Left lobe of liver (tissue), 2 donors: ENCODE measurements at places on chromosomes 7 and 10. TPM values are rescaled to one million over a fixed set of nuclear protein-coding genes. Genes with fewer than 3 reads are reported as not detected.

GRCh38 chr10:112666094-112666493, 219.1 kb downstream of the VTI1A start:
- no peak for DNase-seq

GRCh38 chr7:105141068-105141467, 127.1 kb downstream of the KMT2E start:
- DNase-seq: no peak

DNA sequence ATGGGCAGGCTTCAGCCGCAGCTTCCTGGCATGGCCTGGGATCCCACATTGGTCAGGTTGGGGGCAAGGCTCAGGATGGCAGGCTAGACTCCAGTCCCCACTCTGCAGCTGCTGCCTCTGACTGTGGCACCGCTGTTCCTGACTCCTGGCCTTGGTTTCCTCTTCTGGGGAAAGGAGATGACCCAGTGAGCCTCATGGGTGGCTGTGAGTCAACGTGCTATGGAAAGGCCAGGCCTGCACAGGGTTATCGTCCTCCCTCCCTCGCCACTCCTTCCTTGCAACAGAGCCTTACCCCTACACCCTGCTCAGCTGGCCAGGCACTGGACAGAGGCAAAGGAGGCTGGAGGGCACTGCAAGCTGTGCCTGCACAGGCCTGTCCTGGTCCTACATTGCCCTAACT, 36.1 kb upstream of the CHST15 start:
- DNase-seq: no peak

DNA sequence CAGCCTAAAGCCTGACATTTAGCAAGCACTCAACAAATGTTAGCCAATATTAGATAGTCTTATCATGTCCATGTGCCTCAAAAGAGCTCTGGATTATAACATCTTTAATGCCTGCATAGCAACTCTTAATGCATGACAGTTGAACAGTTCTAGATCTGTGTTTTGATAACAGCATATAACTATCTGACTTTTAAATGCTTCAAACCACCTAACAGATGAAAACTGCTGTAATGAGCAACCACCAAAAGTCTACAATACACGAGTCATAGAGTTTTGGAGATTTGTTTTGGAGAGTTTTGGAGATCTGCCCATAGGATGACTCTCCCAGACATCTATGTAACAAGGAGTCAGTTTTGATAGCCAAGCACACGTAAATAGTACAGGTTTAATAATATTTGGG, 227.3 kb downstream of the TWIST1 start:
- no peak for DNase-seq

- no peak for DNase-seq
These were observed 63.7 kb upstream of the CREB5 start for GRCh38 chr7:28348636-28349035.

DNA sequence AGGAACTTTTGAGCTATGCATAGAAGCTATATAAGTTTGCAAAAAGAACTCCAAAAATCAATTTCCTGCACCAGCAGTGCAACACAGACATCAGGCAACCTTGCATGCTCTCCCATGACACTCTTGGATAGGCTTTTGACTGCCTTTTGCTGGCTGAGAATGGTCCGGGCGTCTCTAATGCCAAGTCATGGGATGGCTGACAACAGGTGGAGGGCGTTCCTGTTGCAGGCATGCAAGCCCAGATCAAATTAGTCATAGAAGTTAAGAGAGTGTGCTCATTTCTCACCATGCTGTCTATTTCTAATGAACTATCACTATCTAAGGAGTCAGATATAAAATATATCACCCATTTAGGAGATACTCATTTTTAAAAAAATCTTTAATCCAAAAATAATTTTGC, 8.4 kb downstream of the PLCE1 start:
- DNase-seq: no peak

DNA sequence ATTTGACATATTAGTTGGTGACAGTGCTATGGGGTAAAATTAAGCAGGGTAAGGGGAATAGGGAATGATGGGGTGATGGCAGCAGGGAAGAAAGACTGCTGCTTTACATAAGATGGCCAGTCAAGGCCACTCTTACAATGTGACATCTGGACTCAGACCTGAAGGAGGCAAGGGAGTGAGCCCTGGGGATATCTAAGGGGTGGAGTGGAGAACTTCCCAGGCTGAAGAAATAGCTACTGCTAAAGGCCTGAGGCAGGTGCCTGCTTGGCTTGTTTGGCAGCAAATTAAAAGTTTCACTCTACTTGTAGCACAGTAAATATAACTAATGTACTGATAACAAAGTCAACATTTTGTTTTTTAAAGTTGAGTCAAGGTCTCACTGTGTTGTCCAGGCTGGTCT, 93.5 kb downstream of the IDE start:
- no peak for DNase-seq

GRCh38 chr10:2121929-2122328, 384.6 kb upstream of the ADARB2 start:
- DNase-seq: no peak

DNA sequence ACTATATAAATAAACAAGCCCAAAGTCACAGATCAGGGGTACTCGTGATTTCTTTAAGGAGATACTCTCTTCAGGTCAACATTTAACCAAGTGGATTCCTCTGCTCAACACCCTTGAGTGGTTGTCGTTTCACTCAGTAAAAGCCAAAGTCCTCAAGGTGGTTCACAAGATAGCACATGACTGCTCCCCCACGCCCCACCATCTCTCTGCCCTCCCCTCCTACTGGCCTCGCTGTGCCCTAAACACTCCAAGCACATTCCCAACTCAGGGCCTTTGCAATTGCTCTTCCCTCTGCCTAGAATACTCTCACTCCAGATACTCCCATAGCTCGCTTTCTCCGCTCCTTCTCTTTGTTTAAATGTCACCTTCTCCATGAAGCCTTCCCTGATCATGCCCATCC, 72.1 kb upstream of the FHIP2A start:
- no peak for DNase-seq

GRCh38 chr7:24720283-24720682, 37.0 kb downstream of the GSDME start:
- DNase-seq: peak; percentile 5

DNA sequence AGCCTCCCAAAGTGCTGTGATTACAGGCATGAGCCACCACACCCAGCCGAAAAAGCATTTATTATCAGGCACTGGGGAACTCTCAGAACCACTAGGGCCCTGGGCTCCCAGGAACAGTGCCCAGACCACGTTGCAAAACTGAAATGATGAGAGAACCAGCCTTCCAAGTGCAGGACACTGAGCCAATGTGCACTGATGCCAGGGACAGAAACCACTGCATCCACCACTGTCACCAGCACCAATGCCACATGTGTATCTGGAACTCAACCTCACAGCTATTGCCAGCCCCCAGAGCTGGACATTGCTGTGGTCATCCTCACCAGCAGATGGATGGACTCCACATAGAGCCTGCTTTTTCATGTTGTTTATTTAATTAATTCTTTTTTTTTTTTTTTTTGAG, 28.2 kb upstream of the TPST1 start:
- DNase-seq: peak; percentile 88

- no peak for DNase-seq
These were observed 170.2 kb upstream of the HABP2 start for GRCh38 chr10:113382691-113383090.

DNA sequence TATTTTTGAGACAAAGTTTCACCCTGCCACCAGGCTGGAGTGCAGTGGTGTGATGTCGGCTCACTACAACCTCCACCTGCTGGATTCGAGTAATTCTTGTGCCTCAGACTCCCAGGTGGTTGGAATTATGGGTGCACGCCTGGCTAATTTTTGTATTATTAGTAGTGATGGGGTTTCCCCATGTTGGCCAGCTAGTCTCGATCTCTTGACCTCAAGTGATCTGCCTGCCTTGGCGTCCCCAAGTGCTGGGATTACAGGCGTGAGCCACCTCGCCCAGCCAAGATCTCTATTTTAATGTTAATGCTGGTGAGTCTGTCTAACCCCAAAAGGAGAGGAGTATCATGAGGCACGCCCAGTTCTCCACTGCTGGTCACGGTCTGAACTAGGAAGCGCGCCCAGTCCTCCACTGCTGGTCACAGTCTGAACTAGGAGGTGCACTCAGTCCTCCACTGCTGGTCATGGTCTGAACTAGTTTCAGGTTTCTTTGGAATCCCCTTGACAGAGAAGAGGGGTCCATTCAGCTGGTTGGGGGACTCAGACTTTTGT, 5.6 kb upstream of the LRRC27 start:
- no peak for DNase-seq

- no peak for DNase-seq
These were observed 211.4 kb downstream of the WDR37 start for GRCh38 chr10:1267568-1267967.

DNA sequence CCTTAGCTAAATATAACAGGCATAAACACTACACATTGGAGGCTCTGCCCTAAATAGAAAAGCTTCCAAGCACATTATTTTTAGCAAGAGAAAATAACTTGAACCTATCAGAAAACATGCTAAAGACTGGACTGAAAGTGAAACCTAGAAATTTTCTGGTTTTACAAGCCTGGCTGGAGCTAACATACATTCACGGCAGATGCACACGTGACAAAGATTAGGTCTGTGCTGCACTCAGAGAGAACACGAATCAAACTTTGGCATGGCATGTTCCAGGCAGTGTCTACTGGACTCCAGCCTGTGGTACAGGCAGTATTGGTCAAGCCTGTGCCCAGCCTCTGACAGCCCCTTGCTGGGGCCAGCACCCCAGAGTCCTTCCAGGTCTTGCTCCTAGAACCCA, 94.1 kb upstream of the PCBD1 start:
- no peak for DNase-seq

DNA sequence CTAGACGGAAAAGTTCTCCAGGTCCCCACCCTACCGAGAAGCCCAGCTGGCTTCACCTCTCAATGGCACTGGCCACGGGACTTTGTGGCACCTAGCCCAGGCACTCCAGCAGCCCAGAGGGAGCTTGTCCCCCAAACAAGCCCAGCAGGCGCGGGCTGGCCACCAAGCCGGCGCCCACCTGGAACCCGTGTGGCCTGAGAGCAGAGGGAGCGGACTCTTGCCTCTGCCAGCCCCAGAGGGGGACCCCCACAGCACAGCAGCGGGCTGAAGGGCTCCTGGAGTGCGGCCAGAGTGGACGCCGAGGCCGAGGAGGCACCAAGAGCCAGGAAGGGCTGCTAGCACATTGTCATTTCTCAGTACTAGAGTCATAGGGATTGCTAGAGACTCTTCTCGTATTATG, 671.4 kb downstream of the CNTNAP2 start:
- DNase-seq: no peak

DNA sequence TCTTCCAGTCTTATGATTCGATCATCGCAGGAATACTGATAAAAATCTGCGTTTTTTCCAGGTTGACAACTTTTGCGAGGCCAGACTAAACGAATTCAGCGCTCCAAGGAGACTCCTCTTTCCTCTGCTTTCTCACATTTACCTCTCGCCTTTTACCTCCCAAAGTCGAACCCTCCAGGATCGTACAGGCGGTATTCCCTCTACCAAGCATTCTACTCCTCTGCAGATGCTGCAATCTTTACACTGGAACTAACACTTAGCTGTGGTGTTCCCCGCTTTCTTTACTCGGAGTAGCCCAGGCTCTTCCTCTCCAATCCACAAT, 449 bp downstream of the NUDT5 start:
- no peak for DNase-seq

DNA sequence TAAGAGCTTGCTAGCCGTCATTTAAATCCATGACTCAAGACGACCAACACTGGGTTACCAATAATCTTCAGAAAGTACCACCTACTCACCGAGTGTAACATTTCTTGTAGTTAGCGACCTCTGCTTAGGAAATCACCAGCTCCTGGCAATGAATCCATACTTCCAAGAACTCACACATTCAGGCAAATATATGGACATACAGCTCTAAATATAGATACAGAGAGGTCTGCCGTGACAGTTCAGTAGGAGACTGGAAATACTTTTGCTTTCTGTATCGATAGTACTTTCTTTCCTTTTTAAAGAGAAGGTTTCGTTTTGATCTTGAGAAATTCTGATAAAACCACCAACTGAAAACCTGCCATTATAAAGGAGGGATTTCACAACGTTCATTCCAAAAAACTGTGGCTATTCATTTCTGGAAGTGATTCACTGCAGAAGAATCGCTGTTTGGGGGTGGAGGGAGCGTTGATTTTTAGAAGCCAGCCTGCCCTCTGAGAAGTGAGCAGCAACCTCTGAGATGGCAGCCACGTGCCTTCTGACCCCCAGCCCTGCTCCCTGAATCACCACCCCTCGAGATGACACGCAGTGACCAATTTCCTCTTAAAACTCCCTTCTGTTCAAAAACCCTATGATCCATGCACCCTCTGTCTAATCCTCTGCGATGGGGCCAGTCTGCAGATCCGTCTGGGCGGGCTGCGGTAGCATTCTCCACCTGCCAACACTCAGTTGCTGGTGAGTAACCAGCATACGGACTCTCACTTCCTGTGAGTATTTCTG, 179.0 kb upstream of the KLF14 start:
- peak; percentile 62 for DNase-seq

- DNase-seq: no peak
These were observed 476.9 kb downstream of the KCNMA1 start for GRCh38 chr10:77160679-77161078.

GRCh38 chr7:45595809-45596664, 21.9 kb downstream of the ADCY1 start:
- DNase-seq: peak; percentile 31

DNA sequence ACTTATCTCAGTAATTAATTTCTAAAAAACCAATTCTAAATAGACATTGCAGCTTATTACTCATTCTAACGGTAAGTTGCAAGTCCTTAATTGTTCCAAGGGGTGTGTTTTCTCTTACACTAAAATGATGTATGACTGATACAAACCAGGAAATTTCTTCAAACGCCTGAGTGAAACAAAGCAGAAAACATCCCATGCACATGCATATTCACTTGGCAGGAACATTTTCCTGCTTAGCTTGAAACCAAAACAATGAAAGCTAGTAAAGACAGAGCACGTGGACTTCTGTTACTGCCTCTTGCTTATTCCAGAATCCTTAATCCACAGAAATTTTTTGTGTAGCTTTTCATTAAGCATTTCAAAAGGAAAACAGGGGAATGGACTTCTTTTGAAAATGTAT, 187.7 kb downstream of the MTERF1 start:
- DNase-seq: no peak

DNA sequence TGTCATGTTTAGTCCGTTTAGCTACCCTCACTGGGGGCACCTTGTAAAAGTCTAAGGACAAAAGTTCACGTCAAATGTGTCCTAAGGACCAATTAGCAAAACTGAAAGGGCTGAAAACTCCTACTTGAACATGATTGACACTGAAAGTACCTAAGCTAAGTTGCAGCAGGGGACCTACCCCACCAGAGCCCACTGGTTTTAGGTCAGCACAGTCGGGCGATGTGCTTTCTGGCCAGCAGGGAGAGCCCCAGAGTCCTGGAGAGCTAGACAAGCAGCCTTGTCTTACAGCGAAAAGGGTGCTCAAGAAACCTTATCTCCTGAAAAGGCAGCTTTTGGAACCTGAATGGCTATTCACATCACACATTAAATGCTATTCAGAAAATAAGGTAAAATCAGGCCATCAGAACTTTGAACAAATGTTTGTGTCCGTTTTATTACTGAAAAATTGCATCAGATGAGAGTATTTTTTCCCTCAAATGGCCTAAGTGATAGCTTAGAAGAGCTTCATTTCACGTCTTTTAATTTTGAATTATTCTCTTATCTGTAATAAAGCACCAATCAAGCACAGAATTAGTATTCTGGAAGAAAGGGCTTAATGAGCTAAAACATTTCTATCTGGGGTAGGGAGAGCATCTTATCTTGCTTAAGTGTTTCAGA, 52.2 kb upstream of the MKI67 start:
- DNase-seq: no peak

The NXPH1 gene
- total RNA-seq: not detected

The GATA3 gene
- 0.88 TPM for total RNA-seq

The FIGNL1 gene
- total RNA-seq: 3.3 TPM

The KCNMA1 gene
- total RNA-seq: 44.0 TPM

The HGF gene
- 19.2 TPM for total RNA-seq

The FAM107B gene
- total RNA-seq: 67.2 TPM

The GRID2IP gene
- total RNA-seq: not detected

The CALN1 gene
- 0.45 TPM for total RNA-seq

The CYCS gene
- total RNA-seq: 46.6 TPM
